Stimulated activated CD8-positive, alpha-beta memory T cell treated with anti-CD3 and anti-CD28 coated beads, Interleukin-2, amount 100 ng/mL, for 1 hour (primary cell): ENCODE measurements at places on chromosomes 7 and 10.

- no peak for DNase-seq
Measured at GRCh38 chr7:30688718-30689221, 6.5 kb upstream of the CRHR2 start.

DNA sequence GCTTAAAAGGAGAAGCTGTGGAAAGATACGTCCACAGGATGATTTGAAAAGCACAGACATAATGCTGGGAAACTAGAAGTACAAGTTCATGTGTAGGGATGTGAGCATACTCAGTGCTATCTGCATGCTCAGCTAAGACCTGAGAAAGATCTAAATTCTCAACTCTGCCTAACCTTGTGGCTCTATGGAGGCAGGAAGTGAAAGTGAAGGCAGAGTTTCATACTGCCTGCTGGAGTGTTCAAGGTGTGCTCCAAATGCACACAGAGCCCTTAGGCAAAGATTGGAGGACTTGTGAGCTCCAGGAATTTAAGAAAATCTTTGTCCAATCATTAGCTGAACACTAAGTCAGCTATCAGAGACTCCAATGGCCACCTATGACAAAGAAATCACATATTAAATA, 190.9 kb downstream of the RNLS start:
- DNase-seq, result no peak

DNA sequence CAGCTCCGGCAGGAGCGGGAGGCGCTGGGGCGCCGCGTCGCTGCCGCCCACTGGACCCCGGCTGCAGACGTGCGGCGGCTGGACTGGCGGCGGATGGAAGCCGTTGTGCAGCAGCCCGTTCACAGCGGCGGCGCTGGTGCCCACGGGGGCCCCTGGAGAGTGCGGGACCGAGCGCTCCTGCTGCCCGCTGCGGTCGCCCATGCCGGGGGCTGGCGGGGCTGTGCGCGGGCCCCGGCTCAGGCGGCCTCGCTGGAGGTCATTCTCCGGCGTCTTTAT, 413 bp downstream of the PANK1 start:
- no peak for DNase-seq

- DNase-seq, result no peak
Measured at GRCh38 chr10:23499372-23500132, 60.7 kb downstream of the OTUD1 start.

DNA sequence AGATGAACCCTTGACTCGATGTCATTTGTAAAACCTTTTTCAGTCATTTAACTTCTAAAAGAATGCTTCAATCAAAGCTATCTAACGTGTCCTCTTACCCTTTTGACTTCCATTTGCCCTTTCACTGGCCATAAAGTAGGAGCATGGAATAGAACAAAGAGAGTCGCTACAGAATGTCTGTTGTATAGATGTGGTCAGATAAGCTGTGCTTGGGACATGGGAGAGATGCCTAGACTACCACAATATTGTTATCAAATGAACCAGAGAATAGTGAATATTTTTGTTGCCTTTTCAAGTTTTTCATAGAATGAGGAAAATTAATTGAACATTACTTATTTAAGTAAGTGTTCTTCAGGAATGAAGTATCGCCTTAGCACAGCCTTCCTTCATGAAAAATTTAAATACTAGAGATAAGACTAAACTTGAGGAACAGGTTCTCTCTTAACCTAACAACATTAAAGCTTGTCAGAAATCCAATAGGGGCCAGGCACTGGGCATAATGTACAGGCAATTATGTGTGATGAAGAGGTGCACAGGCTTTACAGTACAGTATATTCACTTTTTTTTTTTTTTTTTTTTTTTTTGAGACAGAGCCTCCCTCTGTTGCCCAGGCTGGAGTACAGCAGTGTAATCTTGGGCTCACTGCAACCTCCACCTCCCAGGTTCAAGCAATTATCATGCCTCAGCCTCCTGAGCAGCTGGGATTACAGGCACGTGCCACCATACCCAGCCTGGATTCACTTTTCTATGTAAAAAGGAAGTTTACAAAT, 7.5 kb upstream of the KMT2E start:
- DNase-seq, result no peak

DNA sequence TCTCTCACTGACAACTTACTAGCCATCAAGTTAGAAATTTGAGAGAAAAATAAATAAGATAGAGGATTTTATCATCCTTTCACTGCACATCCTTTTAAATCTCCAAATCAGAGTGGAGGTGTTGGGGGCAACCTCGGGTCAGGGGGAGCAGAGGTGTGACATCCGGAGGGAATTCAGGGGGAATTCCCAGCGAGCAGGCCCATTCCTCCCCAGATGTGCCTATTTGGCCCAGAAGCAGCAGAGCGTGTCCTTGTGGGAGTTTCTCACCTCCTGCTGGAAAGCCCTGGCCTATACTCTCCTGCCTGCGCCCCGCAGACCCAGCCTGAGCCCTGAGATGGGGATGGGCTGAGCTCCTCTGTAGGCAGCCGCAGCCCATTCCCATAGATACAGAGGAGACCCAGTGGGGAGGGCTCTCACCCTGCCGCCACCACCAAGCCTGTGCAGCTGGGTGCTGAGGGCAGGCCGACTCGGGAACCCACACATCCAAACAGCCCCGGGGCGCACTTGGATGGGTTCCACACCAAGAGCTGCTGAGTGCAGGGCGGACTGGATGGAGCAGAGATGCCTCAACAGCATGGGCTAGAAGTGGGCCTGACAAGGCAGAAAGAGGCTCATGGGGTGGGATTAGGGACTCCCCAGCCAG, 124.5 kb downstream of the CXCL12 start:
- no peak for DNase-seq

- DNase-seq, result no peak
Measured at GRCh38 chr7:155764438-155764793, 47.8 kb downstream of the SHH start.

GRCh38 chr10:27612551-27613035, 108.5 kb downstream of the RAB18 start:
- no peak for DNase-seq

DNA sequence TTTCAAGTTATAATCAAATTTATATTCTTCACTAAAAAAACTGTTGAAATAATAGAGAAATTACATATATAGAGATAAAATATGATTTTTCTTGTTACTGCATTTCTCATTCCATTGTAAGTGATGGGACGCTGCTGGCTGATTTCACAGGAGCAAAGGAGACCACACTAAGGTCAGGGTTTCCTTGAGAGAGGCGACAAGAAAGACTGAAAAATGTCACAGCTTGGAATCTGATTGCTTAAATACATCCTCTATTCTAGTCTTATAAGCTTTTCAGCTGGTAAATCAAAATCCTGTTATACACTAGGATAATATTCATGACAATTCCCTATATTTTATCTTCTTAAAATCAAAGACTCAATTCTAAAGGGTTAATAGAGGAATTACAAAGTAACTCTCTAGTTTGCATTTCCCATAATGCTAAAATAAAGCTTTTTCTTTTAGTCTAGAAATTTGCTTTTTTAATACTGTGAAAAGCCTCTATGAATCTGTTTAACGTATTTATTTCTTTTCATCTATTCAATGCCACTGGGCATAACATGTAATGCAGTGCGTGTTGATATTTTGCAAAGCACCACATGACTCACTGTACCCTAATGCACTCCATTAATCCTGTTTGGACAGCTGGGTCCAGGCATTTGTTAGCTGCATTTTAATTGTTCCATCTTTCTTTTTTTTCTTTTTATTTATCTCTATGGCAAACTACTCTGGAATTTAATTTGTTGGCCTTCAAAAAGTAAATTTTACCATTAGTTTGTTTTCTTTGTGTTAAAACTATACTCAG, 81.7 kb downstream of the RNF32 start:
- DNase-seq, result no peak

- DNase-seq, result no peak
Measured at GRCh38 chr10:80187465-80188409, 17.6 kb downstream of the ANXA11 start.

DNA sequence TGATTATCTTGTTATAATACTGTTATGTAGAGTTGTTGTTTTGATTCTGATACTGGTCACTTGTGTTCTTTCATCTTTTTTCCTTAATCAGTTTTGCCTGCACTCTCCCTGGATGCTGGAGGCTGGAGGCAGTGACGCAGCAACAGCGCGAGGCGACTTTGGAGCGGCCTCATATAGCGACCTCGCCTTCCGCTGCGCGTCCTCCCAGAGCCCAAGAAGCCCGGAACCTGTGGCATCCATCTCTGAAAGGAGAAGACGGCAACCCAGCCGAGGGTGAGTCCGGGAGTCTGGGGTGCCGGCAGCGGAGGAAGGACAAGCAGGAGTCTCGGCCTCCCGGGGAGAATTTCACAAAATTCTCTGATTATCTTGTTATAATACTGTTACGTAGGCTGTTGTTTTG, 161.2 kb downstream of the ZNF33B start:
- no peak for DNase-seq

DNA sequence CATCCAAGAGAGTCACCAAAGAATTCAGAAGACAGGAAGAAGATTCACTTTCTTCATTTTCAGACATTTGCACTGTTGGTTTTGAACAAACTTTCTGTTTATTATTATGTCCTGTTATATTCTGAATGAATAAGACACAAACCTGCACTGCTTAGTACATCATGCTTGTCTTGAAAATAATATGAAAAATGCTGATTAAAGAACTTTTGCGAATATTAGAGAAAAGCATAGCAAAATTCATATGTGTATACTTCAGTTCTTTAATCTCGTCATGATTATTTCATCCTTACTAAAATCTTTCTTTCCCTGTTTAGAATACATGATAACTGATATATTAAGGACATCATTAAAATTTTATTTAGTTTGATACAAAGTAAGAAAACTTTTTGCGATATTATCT, 504.1 kb downstream of the POM121L12 start:
- no peak for DNase-seq

DNA sequence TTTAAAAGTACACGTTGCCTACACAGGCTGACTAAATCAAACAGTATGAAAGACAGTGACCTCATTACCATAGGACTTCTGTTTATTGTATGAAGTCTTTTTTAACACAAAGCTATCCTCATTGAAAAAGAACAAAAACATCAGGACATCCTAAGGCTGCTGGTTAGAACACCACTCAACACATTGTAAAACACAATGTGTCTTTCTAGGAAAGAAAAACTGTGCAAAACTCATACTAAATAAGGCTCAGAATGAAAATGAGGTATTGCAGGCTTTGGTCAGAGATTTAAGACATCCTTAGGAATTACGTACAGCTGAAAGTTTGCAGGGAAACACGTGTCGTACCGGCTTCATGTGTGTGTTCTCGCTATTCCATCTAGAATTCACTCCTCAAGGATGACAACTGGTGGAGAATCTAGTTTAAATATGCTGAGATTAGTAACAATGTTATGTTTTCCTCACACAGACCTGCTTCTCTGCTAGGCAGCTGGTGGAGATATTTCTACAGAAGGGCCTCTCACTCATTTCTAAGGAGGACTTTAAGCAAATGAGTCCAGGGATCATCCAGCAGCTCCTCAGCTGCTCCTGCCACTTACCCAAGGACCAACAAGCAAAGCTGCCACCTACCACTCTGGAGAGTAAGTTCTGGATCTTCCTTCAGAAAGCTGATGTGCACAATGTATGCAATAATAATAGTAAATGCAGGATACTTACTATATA, 29.3 kb downstream of the SLC39A12 start:
- no peak for DNase-seq

GRCh38 chr10:3281941-3282673, 109.5 kb upstream of the PITRM1 start:
- DNase-seq, result no peak

GRCh38 chr10:24603333-24603732, 120.4 kb downstream of the ARHGAP21 start:
- no peak for DNase-seq

DNA sequence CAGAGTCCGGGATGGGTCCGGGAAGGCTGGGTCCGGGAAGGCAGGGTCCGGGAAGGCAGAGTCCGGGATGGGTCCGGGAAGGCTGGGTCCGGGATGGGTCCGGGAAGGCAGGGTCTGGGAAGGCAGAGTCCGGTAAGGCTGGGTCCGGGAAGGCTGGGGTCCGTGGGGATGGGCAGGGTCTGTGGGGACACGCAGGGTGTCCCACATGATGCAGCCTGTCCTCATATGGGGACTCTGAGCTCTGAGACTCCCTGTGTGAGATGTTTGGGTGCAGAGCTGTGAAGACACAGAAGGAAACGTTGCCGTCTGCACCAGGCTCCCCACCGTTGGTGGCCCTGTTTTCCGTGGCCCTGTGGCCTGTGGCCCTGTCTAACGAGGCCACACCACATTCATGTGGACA, 45.7 kb upstream of the ADGRA1 start:
- DNase-seq, result no peak
